Foreskin melanocyte (primary cell): ENCODE measurements at places on chromosomes 6 and 20.

GRCh38 chr6:65116326-65116725 lies 590.7 kb downstream of the EYS start:
- DNase-seq: no peak

GRCh38 chr6:167794161-167795157 lies 32.3 kb upstream of the AFDN start:
- DNase-seq: no peak

GRCh38 chr6:83198486-83199172 lies 5.5 kb downstream of the RWDD2A start:
- DNase-seq: no peak

DNA sequence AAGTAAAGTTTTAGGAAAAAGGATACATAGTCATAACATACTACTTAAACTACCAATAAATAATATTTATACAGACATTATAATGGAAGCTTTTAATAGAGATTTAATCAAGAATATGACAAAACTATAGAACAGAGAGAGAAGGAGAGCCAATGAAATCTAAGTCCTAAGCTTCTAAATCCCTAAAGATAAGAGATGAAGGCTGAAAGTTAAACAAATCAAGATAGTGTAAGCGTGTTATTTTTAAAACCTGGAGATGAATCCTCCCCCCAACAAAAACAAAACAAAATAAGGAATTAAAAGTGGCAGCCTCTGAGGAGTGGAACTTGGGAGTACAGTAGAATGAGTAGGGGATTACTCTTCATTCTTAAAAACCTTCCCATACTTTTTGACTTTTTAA lies 145.9 kb downstream of the TBC1D32 start:
- DNase-seq: no peak
